ENCODE measurements at places on chromosomes 1 and 21.

- no peak for DNase-seq
Observed at GRCh38 chr1:43893006-43893405, 40.6 kb upstream of the ARTN start.

GRCh38 chr1:181142096-181142958, 53.8 kb downstream of the IER5 start:
- DNase-seq = no peak

DNA sequence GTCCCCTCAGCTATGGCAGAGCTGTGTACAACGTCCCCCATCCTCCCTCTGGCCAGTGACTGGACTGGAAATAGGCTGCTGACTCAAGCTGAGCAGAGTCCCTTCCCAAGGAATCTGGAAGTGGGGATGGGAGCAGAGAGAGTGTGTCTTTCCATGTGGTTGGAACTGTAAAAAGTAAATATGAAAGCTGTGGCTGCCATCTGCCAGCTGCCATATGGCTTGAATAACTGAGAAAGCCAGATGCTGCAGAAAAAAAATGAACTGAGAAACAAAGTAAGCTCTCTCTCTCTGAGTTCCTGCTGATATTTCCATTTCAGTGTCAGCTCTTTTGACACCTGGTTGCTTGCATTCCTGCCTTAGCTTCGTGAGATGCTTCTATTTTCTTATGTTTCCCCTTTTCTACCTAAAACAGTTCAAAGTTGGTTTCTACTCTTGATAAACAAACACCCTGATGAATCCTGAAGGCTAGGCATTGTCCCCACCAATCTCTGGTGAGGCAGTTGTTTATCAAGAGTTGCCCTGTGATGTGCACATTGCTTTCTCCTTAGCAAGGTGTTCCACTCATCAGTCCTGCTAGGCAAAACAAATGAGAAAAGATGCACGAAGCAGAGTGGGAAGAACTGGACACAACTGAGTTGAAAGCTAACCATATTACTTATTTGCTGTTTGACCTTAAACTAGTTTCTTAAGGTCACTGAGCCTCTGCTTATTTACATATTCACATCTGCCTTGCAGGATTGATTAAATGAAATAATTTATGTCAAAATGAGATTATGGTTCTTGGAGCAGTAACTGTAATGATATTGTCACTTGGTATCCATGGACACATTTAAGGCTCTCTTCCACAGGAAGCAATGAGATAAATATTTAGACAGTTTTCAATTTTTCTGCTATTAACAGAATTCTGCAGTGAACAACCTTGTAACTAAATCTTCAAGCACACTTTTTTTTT, 16.6 kb upstream of the DR1 start:
- DNase-seq = no peak

DNA sequence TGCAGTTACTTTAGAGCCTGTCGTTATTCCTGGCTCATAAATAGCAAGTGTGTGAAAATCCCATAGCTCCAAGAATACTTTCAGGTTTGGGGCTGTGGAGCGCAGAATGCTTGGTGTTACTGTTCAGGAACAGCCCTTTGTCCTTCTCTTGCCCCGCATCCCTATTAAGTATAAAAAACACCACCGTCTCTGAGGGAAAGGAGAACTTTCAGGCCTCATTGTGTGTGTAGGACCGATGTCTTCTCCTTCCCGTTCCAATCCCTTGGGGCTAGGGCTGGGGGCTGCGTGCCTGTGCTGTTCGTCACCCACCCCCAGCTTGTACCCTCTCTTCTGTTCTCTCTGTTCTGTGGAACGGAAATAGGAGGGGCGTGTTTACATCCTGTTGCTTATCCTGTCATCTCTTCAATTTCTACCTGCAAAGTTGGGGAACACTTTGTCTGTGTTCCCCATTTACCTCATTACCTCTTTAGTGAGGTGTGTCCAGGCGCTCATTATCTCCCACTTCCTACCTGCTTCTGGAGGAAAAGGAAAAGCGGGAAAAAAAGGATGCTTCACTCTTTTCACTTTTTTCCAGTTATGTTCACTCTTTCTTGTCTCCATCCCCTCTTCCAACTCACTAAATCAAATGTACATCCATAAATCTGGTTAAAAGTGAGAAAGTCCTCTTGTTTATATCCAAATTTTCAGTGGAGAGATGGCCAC, 788 bp upstream of the TXNIP start:
- no peak for DNase-seq

DNA sequence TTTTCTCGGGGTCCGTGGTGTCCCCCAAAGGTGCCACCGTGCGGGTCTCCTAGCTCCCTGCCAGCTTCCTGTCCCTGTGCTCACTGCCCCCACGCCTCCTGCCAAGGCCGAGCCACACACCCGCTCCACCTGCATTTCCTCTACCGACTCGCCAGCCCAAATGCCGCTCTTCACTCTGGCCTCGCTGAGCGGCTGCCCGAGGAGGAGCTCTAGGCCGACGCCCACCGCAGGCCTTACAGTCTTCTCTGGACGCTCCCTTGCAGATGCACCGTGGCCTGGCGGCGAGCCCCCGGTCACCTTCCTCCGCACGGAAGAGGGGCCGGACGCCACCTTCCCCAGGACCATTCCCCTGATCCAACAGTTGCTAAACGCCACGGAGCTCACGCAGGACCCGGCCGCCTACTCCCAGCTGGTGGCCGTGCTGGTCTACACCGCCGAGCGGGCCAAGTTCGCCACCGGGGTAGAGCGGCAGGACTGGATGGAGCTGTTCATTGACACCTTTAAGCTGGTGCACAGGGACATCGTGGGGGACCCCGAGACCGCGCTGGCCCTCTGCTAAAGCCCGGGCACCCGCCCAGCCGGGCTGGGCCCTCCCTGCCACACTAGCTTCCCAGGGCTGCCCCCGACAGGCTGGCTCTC, 26.3 kb downstream of the FTCD start:
- DNase-seq = no peak

GRCh38 chr1:23618586-23619083, 59.3 kb upstream of the ID3 start:
- DNase-seq = no peak

- DNase-seq = no peak
Observed at GRCh38 chr1:182101415-182102042, 40.0 kb upstream of the ZNF648 start.

GRCh38 chr1:186915555-186915954, 86.8 kb downstream of the PLA2G4A start:
- DNase-seq = no peak

DNA sequence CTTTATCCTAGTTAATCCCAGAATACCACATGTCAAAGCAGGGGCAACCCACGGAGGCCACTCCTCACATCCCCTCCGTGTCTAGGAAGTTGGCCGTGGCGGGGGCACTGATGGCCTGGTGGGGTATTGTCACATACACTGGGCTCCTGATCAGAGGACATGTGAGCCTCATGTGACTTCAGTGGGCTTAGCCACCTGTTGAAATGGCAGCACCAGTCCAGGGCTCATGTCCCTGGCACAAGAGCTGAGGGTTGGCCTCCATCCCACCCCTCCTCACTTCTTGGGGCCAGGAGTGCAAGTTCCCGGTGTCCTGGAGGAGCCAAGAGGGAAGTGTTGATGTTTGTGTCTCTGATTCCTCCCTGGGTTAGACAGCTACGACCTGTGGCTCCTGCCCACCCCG, 313.4 kb downstream of the CAMTA1 start:
- no peak for DNase-seq

DNA sequence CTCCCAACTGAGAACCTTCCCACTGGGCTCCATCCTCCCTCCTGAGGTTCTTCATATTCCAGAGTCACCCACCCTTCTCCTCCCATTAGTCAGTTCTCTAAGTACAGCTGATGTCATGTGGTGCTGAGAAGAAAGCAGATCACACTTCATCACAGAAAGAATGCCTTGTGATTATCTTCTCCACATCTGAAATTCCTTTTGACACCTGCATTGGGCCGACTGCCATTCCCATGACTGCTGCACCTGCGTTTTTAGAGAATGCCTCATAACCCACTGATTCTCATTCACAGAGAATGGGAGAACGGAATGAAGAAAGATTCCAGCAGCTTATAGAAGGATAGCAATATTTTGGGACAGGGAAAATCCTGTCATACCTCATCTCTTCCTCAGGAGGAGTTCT, 14.3 kb downstream of the LEPR start:
- no peak for DNase-seq

GRCh38 chr1:31596737-31597097, 20.4 kb downstream of the TINAGL1 start:
- DNase-seq = no peak

GRCh38 chr1:52296345-52296744, 69.7 kb downstream of the CC2D1B start:
- peak; percentile 35 for DNase-seq

GRCh38 chr1:57819893-57820292, 396.0 kb upstream of the DAB1 start:
- DNase-seq = no peak

- no peak for DNase-seq
Observed at GRCh38 chr1:94314222-94314858, 77.0 kb upstream of the ARHGAP29 start.

DNA sequence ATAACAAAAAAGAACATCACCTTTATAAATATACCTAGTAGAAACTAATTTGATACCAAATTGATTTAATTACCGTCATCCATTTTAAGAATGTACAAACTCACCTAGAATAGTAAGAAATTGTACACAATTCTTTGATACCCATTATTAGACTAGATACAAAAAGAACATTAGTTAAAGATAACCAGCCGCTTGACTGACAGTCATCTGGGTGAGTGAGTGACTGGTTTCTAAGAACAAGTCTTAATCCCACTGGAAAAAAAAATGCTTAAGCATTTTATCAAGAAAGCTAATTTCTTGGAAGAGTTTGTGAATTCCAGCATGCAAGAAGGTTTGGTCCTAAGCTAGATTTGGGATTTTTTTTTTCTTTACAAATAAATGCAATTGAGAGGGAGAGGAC, 10.9 kb downstream of the LRRC8B start:
- DNase-seq = no peak

- no peak for DNase-seq
Observed at GRCh38 chr21:44365251-44365966, 12.0 kb downstream of the TRPM2 start.

DNA sequence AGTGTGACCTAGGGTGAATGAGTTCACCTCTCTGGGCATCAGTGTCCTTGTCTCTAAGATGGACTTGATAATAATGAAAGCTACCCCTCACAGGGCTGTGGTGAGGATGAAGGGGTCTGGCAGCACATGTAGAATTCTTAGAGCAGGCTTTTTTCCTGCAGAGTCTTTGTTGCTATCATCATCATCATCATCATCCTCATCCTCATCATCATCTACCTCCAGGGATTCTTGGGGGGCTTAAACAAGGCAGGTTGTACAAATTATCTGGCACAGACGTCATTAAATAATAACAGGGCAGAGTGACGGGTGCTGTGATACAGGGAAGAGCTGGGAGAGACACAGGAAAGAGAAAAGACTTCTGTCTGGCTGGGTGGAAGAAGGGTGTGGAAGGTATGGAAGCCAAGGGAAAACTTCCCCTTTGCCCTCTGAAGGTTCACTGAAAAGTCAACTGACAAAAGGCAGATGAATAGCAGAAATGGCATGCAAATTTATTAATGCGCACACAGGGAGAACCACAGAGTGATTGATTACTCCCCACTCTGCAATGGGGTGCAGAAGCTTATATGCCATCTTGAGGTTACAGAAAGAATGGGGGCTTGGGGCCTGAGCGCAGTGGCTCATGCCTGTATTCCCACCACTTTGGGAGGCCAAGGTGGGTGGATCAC, 17.0 kb upstream of the SLC2A1 start:
- no peak for DNase-seq

GRCh38 chr21:31397515-31397926, 53.5 kb upstream of the TIAM1 start:
- no peak for DNase-seq

DNA sequence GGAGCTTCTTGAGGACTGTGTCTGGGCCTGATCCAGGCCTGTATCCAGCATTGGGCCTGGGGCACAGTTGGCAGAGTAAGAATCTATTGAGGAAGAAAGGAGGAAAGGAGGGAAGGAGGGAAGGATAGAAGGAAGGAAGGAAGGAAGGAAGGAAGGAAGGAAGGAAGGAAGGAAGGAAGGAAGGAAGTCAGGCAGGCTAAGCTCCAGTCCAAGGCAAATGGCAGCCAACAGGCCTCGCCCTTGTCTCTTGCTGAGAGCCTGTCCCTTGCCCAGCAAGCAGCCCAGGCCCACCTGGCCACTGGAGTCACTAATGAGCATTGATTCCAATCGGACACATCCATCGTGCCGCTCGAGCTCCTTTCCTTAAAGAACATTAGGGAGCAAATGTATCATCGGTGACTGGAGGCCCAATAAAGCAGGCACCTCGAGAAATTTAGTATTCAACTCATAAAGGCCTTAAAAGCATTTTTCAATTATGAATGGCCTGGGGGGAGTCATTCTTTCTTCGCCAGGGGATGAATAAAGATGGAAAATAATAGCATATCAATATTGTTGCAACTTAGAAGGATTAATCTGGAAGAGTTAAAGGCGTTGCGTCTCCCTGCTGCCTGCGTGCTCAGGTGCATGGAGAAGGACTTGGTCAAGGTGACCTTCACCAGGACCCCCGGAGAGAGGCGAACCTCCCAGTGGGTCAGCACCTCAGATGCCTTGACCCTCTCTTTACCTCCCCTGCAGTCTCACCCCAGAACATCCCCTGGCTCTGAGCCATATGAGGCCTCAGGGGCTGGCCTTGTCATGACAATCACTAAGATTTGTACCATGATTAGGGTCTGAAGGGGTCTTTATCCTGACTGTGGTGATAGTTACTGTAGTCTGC, 144.5 kb upstream of the RUNX3 start:
- no peak for DNase-seq

GRCh38 chr1:193322211-193322610, 135.8 kb upstream of the B3GALT2 start:
- no peak for DNase-seq

DNA sequence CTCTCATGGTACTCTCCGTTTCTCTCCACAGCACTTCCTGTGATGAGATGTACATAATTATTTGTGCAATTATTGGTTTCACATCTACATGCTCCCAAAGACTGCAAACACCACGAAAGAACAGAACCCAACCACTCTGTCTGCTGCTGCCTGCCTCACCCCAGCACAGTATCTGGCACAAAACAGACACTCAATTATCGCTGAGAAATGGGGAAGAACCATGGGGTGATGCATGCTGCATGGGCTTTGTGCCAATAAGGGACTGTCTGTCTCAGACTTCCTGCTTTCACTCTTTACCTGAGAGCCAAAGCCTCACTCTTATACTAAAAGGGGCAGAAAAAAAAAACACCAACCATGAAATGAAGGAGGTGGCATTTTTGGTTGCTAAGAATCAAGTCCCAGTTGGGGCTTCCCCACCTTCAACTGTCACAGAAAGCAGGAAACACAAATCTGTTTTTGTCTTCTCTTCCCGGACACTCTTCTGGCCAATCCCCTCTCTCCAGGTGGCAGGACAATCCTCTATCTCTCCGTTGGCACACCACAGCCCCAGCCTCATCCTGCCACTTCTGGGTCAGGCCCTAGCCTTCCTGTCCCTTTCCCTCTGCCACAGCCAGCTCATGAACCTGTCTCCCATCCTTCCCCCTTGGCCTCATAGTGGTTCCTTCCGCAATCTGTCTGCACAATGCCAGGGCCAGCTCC, 82.0 kb downstream of the TGFBR3 start:
- DNase-seq = peak; percentile 28

GRCh38 chr1:174074757-174075156, 52.6 kb upstream of the RC3H1 start:
- no peak for DNase-seq

- DNase-seq = no peak
Observed at GRCh38 chr1:219668446-219668845, 55.5 kb upstream of the ZC3H11B start.

All from GM19239 (cell line).